ENCODE measurements at places on chromosomes 16 and 17.
A peak's percentile ranks its signal among the peaks of the same experiment; 100 is the strongest.

DNA sequence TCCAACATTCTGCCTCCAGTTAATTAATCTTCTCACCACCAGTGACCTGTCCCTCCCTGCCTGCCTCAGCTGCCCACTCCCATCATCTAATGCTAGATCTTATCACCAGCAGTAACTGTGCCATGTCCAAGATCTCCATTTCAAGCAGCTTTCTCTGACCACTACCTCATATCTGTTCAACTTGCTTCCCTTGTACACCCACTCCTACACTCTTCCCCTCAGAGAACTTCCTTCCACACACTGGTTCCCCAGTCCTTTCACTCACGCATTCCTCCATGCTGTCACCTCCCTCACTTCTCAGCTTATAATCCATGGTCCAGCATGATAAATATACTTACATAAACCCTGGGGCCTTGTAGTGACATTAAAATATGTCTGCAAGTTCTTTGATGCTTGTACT is 31.8 kb upstream of the DYNLL2 start:
- no peak for DNase-seq

- no peak for DNase-seq
These were observed 197.2 kb downstream of the FOXL1 start for GRCh38 chr16:86775511-86775921.

GRCh38 chr17:74987418-74987908 is at the start of gene CDR2L:
Gene CDR2L (plus strand): TSS chr17:74987632. CDS start chr17:74988044, 412 bp downstream.
- peak; percentile 98 for DNase-seq

DNA sequence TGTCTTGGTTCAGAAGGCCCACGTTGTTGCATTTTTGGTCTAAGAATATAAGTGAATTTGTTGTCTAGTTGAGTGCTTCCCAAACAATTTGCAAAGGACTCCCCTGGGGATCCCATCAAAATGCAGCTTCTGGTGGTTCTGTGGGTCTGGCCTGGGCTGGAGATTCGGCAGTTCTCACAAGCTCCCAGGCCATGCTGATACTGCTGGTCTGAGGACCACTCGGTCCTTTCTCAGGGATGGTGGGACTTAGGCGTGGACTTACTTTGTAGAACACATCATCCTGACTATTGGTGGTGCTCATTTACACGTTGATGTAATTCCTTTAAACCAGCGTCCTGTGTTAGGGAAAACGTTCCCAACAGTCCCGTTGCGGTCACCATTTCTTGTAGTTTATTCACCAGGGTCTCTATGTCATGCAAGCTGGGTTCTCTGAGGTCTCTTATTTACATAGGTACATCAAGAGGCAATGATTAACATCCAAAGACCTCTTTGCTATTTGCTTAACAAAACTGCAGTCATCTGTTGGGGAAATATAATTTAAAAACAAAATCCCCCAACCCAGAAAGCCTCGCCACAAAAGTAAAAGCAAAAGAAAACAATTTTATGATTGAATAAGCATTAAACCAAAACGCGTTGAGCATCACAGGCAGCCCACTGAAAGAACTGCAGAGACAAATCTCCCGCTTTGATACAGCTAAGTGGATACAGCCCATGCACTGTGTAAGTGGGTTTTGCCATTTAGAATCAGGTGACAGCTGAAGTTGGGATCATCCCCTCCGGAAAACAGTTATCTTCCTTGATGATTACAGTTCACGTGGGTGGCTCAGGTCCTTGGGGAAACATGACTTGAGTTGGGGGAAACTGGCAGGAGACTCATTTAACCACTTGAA is 39.0 kb upstream of the SEC14L1 start:
- DNase-seq = no peak

- no peak for DNase-seq
These were observed 25.3 kb upstream of the UBE2I start for GRCh38 chr16:1283996-1284616.

DNA sequence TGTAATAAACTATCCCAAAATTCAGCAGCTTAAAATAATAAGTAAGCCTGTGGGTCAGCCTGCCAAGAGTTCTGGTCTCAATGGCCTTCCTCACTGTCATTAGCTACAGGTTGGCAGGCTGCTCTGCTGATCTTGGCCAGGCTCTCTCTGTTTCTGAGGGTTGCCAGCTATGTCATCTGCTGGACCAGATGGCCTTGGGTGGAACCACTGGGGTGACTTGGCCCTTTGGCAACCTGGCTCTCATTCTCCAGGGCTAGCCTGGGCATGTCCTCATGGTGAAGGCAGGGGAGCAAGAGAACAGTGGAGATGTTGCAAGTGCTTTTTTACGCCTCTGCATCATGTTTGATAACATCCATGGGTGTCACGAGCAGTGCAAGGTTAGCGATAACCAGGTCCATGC is 13.9 kb downstream of the ITGAM start:
- no peak for DNase-seq

DNA sequence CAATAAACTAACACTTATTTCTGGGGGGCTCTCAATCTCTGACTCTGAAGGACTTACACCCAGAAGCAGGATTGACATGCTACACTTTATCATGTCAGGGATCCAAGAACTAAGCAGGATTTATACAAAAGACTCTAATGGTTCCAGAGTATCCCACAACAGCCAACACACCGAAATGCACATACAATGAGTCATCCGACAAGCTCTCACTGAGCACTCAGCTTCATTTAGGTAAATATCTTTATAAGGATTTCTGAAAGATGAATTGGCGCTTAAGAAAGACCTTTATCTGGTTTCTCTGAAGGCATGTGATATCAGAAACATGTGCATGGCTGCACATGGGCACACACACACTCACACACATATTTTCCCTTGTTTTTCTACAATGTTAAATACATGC is 77.2 kb downstream of the TOX3 start:
- DNase-seq = no peak

- DNase-seq = no peak
These were observed 2.0 kb downstream of the TUBD1 start for GRCh38 chr17:59890720-59891119.

DNA sequence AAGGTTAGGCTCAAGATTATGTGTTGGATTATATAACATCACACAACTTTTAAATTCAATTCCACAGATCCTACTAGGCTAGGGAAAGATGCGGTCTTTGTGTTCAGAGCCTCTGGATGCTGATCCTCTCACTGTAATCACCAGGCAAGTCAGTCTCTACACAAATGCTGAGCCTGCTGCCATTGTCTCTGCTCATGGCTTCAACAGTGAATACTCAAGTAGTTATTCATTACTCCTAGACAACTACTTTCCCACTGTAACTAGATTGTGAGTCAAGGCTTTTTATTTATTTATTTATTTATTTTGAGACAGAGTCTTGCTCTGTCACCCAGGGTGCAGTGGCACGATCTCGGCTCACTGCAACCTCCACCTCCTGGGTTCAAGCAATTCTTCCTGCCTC is 15.8 kb upstream of the NDUFAB1 start:
- no peak for DNase-seq

DNA sequence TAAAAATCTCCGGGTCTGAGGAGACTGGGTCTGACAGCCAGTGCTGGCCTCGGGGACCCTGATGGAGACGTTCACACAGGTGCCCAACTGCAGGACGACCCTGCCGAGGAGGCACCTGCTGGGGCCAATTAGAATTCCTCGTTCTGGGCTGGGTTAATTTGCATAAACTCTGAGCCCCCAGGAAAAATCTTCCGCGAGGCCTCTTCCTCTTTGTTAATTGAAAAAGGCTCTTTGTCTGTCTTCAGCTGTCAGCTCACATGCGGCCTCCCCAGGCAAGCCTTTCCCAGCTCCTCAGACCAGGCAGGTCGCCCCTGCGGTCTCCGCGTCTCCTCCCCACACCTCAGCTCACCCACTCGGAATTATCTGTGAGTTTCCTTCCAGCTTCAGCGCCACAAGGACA is 400.2 kb downstream of the SEC14L1 start:
- no peak for DNase-seq

GRCh38 chr17:79353548-79353947 is 257.3 kb downstream of the RBFOX3 start:
- DNase-seq = no peak

DNA sequence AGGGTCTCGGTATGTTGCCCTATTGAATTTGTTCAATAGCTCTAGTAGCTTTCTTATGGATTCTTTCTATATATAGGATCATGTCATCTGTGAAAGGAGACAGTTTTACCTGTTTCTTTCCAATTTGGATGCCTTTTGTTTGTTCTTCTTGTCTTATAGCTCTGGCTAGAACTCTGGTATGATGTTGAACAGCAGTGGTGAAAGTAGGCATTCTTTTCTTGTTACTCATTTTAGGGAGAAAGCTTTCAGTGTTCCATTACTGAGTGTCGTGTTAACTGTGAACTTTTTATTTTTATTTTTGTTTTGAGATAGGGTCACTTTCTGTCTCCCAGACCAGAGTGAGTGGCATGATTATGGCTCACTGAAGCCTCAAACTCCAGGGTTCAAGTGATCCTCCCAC is 21.2 kb downstream of the EFCAB5 start:
- DNase-seq = no peak

DNA sequence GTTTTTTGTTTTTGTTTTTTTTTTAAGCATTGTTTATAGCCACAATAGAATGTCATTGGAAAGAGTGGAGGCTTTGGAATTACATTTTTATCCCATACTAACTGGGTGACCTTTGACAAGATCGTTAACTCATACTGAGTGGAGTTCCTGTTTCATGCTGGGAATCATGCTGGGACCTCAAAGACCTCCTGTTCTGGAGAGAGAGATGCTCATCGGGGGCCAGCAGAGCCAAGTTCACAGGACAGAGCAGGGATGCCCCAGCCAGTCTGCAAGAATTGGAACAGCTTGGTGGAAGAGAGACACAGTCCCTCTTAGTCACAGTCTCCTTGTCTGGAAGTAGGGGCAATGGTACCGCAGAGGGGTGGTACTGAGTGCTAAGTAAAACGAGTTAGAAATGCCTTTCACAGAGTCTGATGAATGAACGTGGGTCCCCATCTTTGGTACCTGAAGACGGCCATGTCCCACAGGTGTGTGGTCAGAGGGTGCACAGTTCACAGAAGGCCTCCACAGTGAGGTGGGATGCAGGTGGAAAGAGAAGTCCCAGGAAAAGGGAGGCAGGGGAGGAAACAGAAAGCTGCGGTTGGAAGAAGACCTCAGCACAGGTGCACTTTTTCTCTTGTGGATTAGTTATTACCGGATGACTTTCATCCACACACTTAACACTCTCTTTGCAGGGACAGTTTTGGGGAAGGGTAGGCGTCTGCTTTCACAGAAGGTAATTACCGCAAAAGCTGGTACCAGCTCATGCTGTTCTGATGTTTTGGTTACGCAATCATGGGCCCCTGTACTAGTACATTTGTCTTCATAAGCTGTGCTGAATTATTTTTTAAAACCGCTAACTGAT is 147.8 kb downstream of the PRKCA start:
- DNase-seq = no peak

DNA sequence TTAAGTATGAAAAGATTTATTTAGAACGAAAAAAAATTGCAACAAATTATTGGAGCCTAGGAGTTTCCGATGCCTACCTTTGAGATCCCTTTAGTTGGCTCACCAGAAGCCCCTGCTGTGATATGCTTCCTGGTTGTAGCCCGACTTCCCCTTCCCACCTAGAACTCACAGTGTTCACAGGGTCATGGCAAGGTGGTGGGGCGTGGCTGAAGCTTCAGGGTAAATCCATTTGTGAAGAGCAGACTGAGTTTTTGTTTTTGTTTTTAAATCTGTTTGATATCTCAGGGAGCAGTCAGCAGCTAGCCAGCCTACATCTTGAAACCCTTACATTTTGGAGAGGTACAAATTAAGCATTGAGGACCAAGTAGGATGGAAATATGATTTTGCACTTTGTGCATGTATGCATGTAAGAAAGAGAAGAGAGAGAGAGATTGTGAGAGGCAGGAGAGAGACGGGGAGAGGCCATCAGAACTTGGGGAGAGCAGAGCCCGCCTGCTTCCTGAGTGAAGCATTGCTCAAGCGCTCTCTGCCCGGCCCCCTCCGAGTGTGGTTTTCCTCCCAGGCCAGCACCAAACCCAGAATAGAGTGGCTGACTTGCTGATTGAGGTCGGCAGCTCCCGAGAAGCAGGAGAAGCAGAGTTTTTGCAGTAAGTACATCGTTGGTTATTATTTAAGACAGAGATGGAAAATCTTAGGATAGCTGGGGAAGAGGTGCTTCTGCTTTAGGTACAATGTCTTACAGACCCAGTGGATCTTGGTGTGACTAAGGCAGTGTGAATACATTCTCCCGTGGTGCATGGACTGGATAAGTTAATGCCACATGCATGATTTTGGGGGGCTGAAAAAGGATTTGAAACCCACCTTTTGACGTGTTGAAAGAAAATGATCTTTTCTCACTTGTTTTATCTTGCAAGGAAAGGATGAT is 64.2 kb downstream of the SPECC1 start:
- peak; percentile 73 for DNase-seq

GRCh38 chr16:59324462-59324861 is 590.3 kb upstream of the GOT2 start:
- DNase-seq = no peak

GRCh38 chr17:73474370-73474988 is 162.7 kb upstream of the CDC42EP4 start:
- DNase-seq = peak; percentile 75

DNA sequence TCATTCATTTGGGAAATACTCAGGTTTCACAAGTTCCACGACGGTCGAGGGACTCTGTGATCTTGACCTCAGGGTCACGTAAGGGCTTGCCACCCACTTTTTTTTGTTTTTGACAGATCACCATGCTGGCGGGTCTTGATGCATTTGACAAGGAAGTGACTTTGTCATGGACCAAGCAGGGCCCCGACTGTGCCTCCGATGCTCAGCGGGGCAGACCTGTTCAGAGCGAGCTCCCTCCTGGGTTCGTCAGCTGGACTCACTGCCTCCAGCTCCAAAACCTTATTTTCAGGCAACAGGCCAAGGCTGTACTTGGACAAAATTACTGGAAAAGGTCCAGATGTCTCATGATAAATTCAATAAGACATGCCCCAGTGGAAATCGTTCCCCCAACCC is 9.0 kb upstream of the CLEC18A start:
- no peak for DNase-seq

DNA sequence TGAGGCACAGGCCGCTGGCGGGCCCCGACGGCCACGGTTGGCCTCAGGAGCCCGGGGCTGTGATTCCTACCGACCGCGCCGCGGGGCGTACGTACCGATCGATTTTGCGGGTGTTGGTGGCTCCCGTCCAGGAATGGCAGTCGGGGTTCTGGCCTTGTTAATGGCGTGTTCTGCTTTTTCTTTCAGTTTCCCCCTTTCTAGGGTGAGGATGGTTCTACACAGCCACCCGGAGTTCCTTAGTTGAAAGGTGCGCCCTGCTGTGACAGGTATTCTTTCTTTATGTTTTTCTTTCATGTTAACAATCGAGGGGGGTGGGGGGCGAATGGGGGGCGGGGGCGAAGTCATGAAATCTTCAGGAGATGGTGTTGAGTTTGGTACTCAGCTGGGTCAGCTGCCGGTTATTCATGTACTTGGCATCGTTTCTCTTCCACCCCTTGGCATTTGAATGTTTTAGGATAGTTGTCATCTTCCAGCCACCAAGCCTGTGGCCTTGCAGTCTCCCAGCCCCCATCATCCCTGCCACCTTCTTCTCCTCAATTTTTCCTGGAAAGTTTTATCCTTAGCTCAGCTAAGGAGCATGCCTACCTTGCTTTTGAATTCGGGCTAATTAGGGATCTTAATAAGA is 802 bp downstream of the CYLD start:
- DNase-seq = peak; percentile 48

- DNase-seq = no peak
These were observed 16.4 kb downstream of the CDR2 start for GRCh38 chr16:22358000-22358399.
